ENCODE measurements at places on chromosomes 13 and 19.

DNA sequence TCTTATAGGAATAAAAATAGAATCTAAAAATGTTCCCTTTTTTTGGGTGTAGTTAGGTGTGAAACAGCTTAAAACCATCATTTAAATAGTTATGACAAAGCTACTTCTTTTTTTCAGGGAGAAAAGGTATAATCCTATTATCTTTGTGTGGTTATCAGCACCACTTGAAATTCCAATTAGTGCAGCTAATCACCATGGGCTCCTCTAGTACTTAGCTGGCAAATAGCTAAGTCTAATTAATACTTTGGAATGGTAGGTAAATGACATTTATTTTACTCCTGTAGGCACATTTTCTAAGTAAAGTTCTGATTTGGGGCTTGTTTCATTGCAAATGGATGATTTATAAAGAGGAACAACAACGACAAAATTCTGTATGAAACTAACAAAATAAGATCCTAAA lies 132.6 kb downstream of the OLFM4 start:
- DNase-seq = no peak

DNA sequence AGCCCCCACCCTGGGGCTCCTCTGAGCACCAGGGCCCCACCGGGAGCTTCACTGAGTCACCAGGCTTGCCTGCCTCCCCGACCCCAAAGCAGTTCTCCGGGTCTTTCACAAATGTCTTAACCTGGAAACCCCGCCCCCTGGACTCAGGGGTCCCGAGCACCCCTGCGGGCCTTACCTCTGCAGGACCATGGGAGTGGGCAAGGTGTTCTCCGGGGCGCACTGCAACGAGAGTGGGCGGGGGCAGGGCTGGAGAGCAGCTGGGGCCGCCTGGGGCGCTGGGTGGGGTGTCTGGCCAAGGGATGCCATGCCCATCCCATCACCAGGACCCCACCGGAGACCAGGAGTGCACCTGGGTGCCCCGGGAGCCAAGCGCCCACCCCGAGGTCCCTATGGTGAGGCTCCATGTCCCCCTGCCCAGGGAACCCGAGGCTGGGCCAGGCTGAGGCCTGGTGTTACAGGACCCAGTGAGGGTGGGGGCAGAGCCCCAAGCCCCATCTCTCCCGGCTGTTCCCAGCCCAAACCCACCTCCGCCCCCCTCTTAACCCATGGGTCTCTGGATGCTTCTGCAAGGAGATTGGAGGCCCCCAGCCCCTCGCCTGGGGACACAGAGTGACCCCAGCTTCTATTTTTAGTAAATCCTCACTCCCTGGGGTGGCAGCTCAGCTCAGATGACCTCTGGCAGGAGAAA lies 10.9 kb downstream of the MKNK2 start:
- DNase-seq = no peak

DNA sequence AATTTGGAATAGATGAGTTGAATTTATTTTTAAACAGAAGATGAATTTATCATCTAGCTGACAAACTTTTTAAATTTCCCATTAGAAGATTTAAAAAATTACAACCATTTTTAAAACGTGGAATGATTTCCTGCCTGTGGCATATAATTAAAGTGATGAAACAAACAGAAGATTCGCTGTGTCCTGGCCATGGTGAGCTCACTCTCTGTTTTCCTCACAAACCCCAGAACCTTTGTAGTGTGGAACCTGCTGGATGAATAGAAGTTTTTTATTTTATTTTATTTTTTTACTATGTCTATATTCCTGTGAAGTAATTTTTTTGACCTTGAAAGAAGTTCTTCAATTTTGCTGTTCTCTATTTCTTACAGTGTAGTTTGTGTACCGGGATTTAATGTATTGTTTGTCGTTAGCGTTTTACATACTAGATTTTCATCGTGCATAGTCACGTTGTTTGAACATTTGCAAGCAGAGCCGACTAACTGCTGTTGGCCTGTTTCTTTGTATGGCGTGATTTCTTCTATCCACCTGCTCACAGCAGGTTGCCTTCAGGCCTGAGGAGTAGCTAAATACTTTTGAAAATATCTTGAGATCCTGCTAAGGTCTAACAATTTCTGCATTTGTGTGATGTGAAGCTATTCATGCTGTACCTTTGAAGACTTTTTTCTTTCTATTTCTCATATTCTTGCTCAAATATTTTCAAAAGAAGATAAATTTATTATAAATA lies 149.2 kb downstream of the GGACT start:
- no peak for DNase-seq

- peak; percentile 96 for DNase-seq
Observed at GRCh38 chr13:112942689-112943308, 26.2 kb upstream of the MCF2L start.

GRCh38 chr19:48271531-48272151 lies 1.8 kb downstream of the ZNF114 start:
- peak; percentile 34 for DNase-seq

DNA sequence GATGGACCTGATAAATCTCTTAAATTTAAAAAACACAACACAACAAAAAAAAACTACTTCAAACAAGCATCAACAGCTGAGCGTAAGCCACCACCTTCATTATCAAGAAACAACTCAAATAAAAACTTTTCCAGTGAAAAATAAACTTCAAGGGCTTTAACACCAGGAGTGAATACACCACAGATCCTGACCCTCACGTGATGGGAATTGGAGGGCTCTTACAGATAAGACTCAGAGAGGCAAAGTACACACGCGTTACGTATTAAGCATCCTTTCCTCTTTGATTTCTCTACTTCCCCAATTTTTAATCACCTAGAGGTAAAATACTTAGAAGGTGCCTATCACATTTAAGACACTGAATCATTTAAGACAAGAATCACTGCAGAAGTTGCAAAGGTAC lies 573 bp upstream of the STARD13 start:
- no peak for DNase-seq

GRCh38 chr19:4456476-4456842 lies 1.1 kb downstream of the UBXN6 start:
- peak; percentile 58 for DNase-seq

DNA sequence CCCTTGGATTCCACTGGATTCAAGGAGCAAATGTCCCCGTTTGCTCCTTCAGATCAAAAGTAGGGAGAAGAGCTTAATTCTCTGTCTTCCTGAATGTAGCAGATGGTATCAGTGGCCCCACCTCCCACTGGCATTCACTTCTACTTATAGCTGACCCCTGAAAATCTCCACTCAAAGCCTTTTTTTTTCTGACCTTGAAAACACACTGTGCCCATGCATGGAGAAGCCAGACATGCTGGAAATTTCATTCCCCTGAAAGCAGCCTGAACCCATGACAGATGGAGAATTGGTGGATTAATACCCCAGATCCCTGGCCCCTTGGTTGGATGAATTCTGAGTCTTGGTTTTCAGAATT lies 76.6 kb upstream of the UBAC2 start:
- no peak for DNase-seq

DNA sequence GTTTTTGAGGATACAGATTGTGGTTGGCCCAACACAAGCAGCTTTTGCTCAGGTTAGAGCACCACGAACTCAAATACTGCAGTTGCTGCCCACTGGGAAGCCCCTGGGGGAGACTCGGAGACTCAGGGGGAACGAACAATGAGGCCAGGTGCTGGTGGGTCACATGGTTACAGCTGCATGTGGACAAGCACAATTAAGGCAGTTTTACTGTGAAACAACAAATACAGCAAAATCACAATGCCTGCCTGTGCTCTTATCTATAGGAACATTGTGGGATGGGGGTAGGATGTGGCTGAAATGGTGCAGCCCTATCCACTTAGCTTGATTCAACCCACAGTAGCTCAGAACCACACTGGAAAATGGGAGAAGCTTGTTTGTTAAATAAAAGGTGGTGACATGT lies 119.7 kb upstream of the SPATA13 start:
- DNase-seq = no peak

DNA sequence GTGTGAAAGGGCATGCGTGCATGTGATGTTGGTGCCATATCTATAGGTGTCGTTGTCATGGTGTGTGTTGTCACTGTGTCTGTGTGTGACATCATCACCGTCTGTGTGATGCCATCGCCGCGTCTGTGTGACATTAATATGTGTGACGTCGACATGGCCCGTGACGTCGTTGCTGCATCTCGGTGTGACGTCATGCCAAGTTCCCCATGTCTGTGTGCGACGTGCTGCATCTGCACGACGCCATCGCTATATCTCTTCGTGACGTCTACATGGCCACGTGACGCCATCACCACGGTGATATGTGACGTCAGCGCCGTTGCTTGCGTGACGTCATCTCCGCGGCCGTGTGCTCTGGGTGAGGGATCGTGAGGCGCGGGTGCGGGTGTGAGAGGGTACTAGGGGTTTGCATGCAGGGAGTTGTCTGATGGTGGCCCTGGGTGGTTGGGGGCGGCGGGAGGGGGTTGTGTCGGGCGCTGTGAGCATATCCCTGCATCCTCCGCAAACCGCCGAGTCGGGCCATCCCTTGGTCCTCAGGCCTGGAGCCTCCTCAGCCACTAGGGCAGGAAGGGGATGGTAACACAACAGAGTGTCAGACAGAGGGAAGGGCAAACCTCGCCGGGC lies 14.6 kb downstream of the GTPBP3 start:
- no peak for DNase-seq

DNA sequence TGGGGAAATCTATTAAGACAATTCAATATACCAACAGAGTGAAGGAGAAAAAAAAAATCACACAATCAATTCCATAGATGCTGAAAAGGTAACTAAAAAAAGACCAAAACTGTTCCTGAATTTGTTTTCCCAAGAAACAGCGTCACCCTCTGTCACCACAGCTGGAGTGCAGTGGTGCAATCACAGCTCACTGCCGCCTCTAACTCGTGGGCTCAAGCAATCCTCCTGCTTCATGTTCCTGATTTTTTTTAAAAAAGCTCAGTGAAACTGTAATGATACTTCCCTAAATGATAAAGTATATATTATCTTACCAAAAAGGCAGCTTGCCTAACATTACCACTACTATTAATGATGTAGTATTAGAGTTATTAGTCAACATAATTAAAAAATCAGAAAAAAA lies 19.6 kb upstream of the ZFP14 start:
- no peak for DNase-seq

- no peak for DNase-seq
Observed at GRCh38 chr13:97866346-97866745, 87.1 kb upstream of the IPO5 start.

- DNase-seq = no peak
Observed at GRCh38 chr13:98879957-98880356, 97.9 kb downstream of the DOCK9 start.

DNA sequence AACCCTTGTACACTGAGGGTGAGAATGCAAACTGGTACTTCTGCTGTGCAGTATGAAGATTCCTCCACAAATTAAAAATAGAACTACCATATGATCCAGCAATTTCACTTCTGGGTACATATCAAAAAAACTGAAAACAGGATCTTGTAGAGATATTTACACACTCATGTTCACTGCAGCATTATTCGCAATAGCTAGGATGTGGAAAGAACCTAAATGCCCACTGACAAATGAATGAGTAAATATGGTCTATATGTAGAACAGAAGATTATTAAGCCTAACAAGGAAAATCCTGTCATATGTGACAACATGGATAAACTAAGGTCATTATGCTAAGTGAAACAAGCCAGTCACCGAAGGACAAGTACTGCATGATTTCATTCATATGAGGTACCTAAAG lies 304.7 kb downstream of the ENOX1 start:
- no peak for DNase-seq

GRCh38 chr13:90800082-90800746 lies 547.3 kb upstream of the MIR17HG start:
- no peak for DNase-seq

- no peak for DNase-seq
Observed at GRCh38 chr13:20498129-20498528, 27.5 kb downstream of the CRYL1 start.

DNA sequence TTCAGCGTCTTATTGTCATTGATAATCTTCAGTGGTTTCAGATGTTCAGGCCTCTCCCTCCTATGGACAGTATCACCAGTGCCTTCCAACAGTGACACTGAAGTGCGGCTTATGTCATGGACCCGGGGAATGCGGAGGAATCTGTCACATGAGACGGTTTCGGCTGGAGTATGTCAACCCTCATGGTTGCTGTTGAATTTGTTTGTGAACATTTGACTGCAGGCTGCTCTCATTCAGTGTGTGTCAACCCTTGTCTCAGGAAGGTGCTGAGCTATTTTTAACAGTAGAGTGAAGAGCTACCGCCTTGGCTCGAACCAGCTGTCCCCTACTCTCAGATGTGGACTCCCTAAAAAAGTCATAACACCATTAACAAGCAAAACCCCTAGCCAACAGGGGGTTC lies 138.8 kb upstream of the RNF113B start:
- no peak for DNase-seq

DNA sequence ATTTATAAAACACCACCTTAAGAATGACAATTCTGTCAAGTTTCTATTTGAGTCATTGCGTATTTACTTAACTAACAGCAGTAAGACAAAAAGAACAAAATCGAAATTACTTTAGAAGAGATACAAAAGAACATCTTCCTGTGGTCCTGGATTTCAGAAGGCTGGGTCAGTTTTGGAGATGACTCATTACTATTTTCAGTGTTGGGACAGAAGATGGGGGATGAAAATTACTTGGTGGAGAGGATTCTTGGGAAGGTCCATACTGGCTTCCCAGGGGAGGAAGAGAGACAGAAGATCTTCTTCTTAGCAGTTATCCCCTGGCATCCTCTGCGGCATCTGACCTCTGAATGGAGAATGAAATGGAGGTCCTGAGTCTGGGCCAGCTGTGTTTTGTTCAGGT lies 33.5 kb upstream of the CSNK1A1L start:
- peak; percentile 24 for DNase-seq

- no peak for DNase-seq
Observed at GRCh38 chr13:44273991-44274770, 99.4 kb upstream of the SERP2 start.

- DNase-seq = no peak
Observed at GRCh38 chr13:78610381-78610883, 7.1 kb upstream of the POU4F1 start.

GRCh38 chr19:7931221-7932061 lies 5.5 kb upstream of the CTXN1 start:
- no peak for DNase-seq

DNA sequence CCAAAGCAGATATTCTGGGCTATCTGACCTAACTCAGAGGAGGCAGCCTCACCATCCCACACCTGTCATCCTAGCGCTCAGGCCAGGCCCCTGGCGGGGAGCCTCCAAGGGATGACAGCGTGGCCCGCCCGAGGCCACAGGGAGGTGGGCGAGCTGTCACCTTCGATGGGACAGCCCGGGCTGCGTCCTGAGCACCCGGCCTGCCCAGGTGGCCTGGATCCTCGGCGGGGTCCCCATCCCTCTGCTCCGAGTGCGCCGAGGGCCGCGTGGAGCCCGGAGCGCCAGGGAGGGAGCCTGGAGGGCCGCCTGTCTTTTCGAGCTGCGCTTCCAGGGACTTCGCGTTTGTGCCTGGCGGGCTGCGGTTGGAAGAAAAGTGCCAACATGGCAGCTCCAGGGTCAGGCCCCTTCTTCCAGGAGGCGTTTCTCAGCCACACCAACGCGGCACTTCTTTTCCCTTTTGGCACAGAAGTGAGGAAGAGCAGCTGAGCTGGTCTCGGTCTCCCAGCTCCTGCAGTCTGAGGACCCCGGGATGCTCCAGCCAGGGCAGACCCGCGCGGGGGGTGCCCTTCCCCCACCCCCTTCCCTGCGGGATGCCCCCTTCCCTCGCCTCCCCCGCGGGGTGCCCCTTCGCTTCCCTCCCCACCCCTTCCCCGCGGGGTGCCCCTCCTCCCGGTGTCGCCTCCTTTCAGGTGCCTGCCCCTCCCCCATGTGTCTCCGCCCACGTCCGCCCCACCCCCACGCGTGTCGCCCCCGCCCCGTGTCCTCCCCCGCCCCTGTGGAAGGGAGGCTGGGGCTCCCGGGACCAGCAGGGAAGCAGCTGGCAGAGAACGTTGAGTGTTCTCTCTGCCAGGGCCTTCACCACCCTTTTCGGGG lies 42.3 kb downstream of the GJA3 start:
- peak; percentile 81 for DNase-seq

GRCh38 chr19:54626757-54627156 lies 3.5 kb upstream of the LILRB1 start:
- DNase-seq = no peak

All from GM03348 (cell line).